ENCODE measurements at places on chromosomes 7 and 10.
A peak's percentile ranks its signal among the peaks of the same experiment; 100 is the strongest.

DNA sequence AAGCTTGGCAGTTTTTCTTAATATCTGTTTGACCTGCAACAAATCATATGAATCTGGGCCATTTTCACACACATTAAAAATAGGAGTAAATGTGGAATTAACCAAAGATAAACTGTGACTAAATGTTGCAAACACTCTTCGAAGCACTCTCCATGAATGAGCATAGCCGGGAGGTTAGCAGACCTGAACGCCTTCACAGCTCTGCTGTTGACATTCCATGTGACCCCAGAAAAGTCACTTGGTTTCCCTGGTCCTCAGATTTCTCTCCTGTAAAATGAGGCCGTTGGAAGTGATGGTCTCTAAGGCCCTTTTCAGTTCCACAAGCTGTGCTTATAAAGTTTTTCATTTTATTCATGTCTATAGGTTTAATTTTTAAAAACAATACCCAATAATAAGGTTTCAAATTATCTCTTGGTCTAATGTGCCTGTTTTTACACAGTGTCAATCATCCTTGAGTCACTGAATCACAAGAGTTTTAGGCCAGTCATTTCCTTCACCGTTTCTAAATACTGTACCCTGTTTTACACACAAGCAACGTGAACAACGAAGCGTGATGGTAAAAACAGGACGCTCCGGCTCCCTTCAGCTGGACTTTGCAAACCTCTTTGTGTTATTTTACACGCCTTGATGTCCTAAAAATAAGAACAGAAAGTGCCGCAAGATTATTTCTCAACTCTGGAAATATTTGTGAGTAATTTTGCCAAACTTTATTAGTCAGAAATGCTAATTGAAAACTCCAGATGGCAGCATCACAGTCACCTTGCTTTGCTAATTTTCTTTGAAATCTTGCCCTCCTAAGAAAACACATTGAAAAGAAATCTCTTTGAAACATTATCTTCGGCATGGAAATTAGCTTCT, 38.6 kb upstream of the MET start:
- DNase-seq, result no peak

GRCh38 chr7:143345428-143345900, 17.0 kb downstream of the FAM131B start:
- DNase-seq, result peak; percentile 46

- DNase-seq, result no peak
These were observed 51.4 kb downstream of the COL13A1 start for GRCh38 chr10:69853064-69853463.

- DNase-seq, result no peak
These were observed 1.1 kb upstream of the HSPA12A start for GRCh38 chr10:116743266-116744064.

DNA sequence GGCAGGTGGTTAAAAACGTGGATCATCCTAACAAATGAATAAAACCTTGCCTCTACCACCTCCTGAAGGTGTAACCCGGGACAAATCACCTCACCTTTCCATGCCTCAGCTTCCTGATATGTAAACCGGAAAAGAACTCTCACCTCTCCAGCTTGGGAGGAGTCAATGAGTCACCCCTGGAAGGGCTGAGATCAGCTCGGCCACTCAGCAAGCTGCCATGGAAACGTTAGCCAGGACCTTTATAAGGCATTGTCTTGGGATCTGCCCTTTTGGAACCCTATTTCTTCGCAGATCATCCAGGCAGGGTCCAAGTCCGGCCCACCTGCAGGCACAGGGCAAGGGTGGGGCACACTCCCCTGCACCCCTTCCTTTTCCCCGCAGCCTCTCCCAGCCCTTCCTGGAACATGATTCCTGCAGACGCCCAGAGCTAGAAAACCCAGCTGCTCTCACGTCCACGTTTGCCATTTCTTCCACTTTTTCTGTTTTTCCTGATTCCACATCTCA, 81.6 kb upstream of the PFKP start:
- peak; percentile 52 for DNase-seq

Measured in kidney capillary endothelial cell (primary cell).